ENCODE measurements at places on chromosomes 5 and 9.

DNA sequence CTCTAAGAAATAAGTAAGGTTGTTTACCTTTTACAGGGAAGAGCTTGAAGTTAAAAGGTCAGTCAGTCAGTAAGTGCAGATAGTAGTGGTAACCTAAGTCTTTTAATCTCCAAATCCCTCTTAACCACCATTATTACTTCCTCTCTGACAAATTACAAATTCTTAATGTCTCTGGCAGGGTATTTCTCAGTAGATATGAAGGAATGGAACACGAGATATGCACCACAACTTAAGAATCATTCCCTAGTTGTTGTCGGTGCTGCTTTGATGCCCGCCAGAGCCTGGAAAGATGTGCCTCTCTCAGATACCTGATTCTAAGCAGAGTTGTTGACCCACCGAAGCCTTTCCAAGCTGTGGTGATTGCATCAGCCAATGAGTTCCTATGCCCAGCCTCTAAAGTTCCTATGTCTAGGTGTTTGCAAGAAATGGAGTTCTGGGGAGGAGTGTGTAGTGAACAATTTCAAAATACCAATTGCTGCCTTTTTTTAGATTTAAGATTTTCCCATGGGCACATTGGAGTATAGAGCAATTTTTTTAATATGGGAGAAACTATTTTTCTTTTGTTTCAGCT lies 78.5 kb downstream of the CD180 start:
- no peak for DNase-seq

GRCh38 chr5:78666041-78666444 lies 17.5 kb upstream of the LHFPL2 start:
- no peak for DNase-seq

GRCh38 chr9:85408494-85408893 lies 333.3 kb downstream of the AGTPBP1 start:
- no peak for DNase-seq

GRCh38 chr9:135903358-135903656 lies 4.0 kb downstream of the CAMSAP1 start:
- DNase-seq = no peak

GRCh38 chr5:86354664-86355063 lies 263.1 kb upstream of the COX7C start:
- DNase-seq = no peak

- no peak for DNase-seq
Measured at GRCh38 chr5:111635916-111636570, 121.0 kb downstream of the NREP start.

DNA sequence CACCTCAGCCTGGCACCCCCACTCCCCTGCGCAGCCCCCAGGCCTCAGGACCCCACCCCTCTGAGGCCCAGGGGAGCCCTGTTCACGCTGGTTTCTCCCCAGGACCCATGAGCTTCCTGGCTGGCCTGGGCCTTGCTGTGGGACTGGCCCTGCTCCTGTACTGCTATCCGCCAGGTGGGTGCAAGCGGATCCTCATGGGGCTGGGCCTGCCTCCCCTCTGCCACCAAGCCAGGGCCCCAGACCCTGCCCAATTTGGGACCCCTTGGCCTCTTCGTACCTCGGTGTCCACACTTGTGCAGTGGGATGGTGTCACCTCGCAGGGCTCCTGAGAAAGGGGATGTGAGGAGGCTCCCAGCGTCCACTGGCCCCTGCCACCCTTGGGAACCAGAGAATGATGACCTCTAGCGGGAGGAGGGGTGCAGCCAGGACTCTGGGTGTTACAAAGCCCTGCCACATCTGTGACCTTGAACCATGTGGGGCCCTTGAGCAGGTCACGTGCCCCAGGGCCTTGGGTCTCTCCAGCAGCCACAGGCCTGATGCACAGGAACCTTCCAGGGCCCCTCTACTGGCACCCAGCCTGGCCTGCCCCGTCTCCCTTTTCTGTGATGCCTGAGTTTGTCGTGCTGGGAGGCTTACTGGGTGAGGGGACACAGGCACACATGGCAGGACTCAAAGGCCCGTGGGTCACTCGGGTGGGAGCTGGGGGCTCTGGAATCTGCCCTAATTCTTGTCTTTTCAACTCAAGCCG lies 16.3 kb downstream of the CARD19 start:
- no peak for DNase-seq

DNA sequence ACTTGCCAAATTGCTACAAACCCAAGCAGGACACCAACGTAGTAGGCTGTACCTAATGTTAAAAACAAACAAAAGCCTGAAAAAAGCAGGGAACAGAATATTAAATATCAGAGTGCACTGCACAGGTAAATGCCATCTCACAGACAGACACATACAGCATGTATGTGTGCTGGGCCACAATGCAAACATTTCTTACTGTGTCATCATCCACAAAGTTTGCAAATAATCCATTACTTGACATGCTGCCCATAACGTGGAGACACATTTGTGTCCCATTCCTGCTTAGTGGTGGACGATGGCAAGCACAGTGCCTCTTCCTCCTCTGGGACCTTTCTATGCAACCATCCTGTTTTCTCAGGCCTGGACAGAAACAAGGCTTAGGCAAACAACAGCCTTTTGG lies 44.7 kb downstream of the GOLM1 start:
- no peak for DNase-seq

DNA sequence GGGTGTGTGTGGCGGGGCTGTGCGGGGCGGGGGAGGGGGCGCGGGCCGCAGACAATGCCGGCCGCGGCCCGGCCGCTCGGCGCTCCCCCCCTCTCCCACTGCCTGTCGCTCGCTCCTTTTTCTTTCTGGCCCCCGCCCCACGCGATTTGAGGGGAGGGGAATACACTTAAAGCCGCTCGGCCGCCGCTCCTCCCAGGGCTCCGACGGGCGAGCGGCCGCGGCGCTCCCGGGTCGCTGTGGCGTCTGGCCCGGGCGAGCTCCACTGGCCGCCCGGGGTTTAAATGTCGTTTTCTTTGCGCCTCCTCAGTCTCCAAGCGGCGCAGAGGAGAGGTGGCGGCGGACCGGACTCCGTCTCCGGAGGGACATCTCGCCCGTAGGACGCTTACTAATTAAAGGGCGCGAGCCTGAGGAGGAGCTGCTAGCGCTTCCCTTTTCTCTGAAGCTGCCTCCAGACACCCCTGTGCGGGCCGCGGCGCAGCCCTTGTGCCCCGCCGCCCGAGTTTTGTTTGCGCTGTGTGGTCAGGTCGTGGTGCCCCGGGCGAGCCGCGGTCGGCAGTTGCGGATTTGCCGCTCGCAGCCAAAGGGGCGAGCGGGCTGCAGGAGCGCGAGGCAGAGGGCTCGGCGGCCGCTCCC lies 1.4 kb downstream of the ZSWIM6 start:
- DNase-seq = no peak

DNA sequence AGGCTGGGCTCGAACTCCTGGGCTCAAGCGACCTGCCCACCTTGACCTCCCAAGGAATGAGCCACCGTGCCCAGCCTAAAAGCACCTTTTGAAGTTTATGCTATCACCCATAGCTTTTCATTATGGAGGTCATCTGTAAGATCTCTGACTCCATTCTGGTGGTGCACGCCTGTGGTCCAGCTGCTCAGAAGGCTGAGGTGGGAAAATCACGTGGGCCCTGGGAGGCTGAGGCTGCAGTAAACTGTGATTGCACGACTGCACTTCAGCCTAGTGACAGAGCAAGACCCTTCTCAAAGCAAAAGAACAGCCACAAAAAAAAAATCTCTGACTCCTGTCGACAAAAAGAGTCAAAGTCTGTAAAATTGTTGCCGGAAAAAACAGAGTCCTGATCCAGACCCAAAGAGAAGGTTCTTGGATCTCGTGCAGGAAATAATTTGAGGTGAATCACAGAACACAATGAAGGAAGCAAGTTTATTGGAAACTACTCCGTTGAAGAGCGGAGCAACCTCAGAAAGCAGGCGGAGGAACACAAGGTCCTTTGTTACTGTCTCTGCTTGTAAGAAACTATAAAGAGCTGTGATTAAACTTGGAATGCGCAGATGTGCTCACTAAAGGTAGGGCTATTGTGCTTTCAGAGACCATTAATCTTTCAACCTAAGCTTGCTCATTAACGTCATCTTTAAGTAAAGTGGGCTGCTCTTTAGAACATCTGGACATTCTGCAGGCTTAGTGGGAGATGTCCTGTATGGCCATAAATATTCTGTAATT lies 2.0 kb upstream of the HAUS6 start:
- no peak for DNase-seq

- DNase-seq = peak; percentile 81
Measured at GRCh38 chr5:126776499-126777256, at the start of gene LMNB1. LMNB1 (plus strand) TSS chr5:126777136; CDS start chr5:126777509, 373 bp downstream.

DNA sequence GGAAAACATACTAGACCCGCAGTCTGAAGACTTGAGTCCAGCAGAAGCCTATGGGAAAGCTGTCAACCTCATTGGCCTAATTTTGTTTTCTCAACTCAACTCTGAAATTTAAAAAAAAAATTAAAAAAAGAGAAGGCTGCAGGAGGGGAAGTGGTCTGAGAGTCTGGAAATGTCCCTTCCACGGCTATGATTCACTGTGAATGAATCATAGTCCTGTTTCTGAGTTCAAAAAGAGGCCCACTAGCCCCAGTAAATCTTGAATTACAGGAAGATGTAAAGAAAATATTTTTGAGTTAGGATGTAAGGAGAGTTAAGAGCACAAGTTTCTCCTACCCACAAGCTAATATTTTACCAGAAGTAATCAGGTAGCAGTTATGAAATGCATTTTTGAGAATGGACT lies 565.5 kb upstream of the DMAC1 start:
- no peak for DNase-seq

DNA sequence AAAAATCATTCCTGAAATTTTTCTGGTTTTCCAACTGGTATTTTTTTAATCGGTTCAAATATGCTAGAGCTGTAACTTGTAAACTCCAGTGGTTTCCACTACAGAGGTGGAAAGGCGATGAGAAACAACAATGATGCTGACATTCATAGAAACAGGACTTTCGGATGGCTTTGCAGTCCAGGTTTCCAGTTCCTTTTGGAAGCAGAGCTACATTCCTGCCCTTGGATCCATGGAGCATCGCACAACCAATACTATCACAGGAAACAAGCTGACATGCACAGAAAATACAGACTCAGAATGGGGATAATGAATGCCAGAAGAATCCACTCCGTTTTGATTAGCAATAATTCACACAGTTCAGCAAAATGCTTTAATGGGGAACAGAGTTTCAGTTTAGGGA lies 140.0 kb downstream of the EPB41L4A start:
- no peak for DNase-seq

DNA sequence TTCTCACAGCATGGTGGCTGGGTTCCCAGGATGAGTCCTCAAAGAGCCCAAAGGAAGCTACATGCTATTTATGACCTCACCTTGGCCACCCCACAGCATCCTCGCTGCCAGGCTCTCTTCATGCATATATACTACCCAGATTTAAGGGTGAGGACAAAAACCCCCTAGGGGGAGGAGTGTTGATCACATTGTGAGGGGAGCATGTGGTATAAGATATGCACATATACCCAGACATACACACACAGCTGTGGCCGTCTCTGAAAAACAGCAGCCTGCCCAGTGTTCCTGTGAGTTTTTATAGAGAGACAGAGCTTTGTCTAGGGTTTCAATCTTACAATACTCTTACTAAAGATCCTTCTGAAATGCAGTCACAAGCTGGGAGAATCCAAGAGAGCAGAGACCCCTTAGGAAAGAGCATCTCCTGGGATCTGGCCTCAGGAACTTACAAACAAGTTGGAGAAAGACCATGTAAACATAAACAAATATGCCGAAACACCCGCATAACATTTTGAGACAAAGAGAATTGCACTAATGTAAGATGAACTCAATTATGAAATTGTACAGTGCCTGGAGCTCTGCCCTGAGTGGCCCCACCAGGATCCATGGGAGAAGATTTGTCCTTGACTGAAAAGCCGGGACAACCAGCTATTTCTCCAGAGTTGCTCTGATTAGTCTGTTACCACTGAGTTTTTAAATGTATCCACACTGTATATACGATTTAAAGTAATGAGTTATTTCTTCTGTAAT lies 146.4 kb downstream of the GADD45G start:
- no peak for DNase-seq

DNA sequence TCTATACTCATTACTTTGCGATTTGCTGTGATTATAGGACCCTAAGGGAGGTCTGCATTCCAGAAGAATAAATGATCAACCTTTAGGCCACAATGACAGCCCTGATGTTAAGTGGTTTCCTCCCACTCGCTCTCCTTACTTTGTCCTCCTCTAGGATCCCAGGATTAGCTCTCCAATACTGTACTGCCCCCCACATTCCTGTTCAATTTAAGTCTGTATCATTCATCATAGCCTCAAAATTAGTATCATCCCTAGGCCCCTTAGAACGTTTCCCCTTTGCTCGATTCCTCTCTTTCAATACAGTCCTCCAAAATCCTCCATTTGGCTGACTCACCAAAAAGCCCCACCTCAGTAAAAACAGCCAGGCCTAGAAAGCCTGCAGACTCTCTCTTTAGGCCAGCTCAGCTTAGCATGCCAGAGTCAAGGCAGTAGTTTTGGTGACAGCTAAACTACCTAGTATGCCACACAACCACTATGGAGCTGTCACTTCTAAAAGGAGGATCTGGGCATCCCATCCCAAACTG lies 24.4 kb downstream of the RNF145 start:
- no peak for DNase-seq

All from pons (tissue), 1 donor.